ENCODE measurements at places on chromosomes 12 and 14.
A peak's percentile ranks its signal among the peaks of the same experiment; 100 is the strongest.

- peak; percentile 39 for DNase-seq
Observed at GRCh38 chr14:56953884-56954283, 143.6 kb upstream of the OTX2 start.

DNA sequence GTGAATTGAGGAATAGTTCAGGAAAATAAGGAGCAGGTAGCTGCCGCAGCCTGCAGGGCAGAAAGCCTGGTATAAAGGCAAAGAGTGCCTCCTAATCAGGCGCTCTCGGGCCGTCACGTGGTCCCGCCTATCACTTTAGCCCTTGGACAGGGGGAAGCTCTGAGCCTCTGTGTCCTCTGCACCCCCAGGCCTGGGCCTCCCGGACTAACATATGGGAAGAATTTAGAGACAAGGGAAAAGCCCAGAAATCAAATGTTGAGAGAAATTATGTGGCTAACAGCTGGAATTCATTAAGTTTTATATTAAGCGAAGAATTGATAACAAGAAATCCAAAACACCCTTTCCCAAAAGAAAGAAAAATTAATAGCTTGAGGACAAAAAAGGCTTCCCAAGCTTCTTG is 417.7 kb downstream of the ATP23 start:
- DNase-seq = no peak

- no peak for DNase-seq
Observed at GRCh38 chr12:20490213-20490612, 121.9 kb downstream of the PDE3A start.

DNA sequence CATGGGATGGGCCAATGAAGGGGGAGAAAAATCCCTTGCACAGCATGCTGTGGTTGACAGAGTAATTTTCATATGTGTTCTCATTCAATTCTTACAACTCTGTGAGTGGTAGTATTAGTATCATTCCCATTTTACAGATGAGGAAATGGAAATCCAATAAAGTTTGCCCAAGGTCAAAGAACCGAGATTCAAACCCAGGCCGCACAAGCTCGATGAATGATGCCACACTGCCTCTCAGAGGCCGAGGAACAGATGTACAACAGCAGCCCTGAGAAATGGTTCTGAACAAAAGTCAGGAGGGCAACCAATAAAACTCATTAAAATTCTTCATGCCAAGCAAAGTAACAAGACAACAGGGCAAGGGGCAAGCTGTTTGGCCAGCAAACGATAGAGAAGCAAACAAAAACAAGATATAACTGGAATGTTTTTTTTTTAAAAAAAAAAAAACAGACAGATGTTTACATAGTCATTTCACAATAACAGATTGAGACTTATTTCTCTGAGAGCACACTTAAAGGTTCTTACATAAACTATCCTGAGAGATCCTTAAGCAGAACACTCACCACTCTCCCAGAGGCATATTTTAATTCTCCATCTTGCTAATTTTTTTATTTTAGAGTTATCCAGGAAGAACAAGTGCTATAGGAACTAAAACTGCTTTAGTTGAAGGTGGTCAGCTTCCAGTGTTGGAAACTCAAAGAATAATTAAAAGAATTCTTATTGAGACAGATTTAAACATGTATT is 85.8 kb downstream of the EXOC5 start:
- DNase-seq = peak; percentile 17

GRCh38 chr12:55036326-55037115 is 16.7 kb downstream of the NEUROD4 start:
- no peak for DNase-seq

DNA sequence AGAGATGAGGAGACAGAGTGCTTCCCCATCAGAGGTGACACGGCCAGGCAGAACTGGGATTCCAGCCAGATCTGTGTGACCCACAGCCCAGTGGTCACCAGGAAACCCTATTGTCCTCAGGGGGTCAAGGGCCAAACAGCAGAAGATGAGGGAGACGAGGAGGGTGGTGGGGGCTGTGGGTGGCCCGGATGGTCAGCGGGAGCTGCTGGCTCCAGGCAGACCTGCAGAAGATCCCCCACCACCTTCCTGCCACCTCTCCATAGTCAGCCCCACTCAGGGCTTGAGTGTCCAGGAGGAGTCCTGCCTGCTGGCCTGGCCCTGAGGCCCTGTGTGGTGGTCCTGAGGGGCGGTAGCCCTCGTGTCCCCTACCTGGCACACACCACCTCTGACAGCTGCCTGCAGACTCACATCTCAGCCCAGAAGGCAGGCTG is 136.8 kb downstream of the CALM1 start:
- DNase-seq = no peak

DNA sequence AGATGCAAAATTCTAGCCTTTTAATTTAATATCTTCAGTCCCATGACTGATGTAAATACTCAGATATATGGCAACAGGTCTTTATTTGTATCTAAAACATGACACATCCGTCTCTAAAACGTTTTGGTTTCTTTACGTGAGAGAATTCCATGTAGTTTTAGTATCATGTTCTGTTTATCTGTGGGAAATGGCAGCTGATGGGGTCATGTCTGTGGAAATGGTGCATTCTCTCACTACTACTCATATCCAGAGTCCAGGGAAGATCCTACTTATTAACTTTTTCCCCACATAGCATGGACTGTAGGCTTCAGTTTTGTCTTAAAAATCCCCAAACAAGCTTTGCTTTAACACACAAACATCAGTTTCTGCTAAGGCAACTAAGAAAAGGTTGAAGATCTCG is 53.8 kb downstream of the SPTLC2 start:
- DNase-seq = no peak

DNA sequence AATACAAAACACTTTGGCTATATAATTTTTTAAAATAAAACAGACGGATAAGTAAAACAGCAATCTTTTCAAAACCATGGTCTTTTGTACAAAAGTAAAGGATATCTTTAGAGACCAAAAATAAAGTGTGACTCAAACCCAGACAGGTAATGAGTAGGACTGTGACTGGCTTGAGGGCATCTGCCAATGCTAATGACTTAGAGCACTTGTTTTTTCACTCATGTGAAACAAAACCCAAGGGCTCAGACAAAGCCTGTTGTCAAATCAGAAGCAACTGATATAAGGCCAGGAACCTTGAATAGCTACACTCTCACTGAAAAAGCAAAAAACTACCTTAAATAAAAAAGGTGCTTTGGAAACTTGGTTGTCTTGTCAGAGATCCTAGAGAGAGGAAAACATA is 357.4 kb downstream of the TMEM117 start:
- no peak for DNase-seq

- DNase-seq = no peak
Observed at GRCh38 chr14:103164779-103165178, 41.5 kb downstream of the TNFAIP2 start.

DNA sequence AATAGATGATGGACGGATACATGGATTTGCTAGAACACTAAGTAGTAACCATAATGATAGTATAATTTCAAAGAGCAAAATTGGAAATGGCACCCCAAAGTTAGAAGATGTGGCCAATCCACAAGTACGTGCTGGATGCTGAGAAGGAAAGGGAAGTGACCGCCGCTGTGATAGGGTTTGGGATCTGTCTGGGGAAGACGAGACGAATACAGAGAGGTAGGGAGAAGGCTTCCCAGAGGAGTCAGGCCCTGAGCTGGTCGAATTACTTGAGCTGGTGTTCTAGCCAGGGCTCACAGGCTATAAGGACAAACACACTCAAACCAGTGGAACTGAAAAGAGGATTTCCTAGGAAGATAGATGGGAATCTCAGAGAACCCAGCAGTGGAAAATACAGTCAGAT is 9.4 kb upstream of the ACVR1B start:
- no peak for DNase-seq

- no peak for DNase-seq
Observed at GRCh38 chr14:104694475-104694950, 5.1 kb downstream of the INF2 start.

DNA sequence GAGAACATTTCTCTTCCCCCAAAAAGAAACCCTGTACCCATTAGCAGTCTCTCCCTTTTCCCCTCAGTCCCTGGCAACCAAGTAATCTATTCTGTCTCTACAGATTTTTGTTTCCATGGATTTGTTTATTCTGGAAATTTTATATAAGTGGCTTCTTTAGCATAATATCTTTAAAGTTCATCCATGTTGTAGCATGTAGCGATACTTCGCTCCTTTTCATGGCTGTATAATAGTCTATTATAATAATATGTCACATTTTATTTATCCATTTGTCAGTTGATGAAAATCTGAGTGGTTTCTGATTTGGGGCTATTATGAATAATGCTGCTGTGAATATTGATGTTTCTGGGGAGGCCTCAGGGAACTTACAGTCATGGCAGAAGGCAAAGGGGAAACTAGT is 12.8 kb upstream of the MYO1H start:
- no peak for DNase-seq

DNA sequence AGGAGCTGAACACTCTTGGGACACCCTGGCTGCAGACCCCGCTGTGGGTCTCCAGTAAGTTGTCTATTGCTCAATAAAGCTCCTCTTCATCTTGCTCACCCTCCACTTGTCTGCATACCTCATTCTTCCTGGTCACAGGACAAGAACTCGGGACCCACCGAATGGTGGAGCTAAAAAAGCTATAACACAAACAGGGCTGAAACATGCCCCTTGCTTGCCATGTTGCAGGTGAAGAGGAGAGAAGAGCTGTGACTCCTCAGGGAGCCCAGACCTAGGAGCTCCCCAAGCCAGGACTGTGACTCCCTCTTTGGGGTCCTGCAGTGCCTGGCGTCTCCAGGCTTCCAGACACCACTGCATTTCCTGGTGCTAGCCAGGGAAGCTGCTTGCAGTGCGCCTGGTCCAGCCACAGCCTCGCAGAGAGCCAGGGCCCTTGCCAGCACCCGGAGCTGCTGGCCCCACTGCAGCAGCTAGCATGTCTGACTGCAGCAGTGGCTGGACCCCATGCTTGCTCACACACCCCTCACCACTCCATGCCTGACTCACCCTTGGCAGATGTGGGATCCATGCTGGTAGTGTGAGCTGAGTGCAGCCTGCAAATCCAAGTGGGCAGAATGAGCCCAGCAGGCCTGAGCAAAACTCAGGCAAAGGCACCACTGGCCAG is 37.1 kb upstream of the OR5AU1 start:
- no peak for DNase-seq

DNA sequence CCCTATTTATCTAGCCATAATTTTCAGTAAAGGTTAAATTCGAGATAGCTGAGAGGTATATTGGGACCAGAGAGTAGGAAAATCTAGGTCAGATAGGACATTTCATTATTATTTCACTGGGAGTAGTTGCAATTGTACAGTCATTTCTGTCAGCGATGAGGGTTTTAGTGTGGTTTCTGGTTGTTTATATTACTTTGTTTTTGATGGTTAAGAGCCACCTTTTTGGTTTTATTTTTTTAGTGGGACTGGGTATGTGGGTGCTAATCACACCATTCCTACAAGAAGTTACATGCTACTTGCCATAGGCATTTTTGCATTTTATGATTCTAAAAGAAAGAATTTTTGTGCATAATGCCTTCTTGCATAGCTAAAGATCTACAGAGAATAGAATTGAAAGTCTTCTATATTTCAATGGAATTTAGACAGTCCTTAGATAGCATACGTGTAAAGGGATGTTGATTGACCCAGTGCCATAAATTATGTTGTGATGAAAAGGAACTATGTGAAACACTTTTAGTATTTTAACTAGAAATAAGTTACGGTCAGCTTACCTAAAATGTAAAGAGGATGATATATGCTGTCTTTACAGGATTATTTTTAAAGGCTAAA is 85.2 kb downstream of the KTN1 start:
- DNase-seq = no peak

DNA sequence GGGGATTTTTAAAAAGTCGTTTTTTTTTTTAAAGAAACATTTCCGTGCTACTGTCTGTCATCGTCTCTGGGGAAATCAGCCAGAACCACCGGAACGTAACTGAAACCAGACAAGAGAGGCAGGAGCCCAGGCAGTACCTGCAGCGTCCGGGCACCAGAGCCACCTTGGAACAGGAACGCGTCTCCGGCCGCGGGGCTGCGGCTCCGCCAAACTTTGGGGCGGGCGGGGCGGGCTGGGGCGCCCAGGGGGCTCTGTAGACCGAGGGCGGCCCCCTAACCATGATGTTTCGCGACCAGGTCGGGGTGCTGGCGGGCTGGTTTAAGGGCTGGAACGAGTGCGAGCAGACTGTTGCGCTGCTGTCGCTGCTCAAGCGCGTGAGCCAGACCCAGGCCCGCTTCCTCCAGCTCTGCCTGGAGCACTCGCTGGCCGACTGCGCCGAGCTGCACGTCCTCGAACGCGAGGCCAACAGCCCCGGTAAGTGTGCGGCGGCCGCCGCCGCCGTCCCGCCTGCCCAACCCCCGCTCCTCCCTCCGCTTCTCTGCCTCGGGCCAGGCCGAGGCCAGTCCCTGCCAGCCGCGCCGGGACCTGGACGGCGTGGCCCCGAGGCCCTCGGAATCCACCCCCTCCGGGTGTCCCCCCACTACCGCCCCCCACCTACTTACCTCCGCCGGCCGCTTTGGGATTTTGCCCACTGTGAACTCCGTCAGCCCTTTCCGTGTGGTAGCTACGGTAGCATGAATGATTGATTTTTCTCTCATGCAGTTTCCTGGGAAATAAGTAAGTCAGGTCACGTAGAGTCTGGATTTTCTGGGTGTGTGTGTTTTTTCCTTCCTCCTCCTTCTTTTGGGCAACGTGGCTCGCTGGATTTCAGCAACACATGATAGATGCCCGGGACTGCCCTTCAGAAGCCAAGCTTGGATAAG is 972 bp downstream of the SAMD4A start:
- DNase-seq = no peak

DNA sequence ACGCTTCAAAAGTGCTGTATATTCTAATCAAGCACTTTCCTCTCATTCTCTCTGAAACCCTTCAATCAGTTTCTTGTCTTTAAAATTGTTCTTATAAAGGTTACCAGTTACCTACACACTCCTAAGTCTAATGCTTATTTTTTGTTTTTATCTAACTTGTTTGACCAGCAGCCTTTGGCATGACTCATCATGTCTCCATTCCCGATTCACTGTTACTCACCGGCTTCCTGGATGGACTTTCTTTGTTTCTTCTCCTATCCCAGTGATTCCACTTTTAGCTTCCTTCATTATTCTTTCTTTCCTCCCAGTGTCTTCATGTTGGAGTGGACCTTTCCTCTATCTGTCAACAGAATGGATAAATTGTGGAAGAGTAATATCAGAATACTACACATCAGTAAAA is 368.6 kb upstream of the CCDC196 start:
- no peak for DNase-seq

DNA sequence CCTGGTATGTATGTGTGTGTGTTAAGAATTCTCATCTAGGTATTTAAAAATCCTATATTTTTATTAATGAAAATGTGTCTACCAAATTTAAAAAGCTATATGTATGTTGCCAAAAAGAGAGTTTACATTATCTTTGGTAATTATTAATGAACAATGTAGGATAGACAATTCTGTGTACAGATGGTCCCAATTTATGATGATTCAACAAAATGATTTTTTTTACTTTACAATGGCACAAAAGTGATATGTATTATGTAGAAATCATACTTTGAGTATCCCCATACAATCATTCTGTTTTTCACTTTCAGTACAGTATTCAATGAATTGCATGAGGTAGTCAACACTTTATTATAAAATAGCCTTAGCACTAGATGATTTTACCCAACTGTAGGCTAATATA is 39.4 kb downstream of the IRAK3 start:
- no peak for DNase-seq

GRCh38 chr12:47393403-47393790 is 312.4 kb downstream of the RPAP3 start:
- no peak for DNase-seq
